Umbilical cord (tissue), 2 donors: ENCODE measurements at places on chromosomes 5 and 9. TPM values are rescaled to one million over a fixed set of nuclear protein-coding genes. Genes with fewer than 3 reads are reported as not detected.
A peak's percentile ranks its signal among the peaks of the same experiment; 100 is the strongest.

CCNH gene
- 124 TPM for total RNA-seq

CCDC192 gene
- total RNA-seq = not detected

- peak; percentile 65 for DNase-seq
Measured at GRCh38 chr9:100602342-100602801, 24.5 kb downstream of the CAVIN4 start.

GRCh38 chr5:91730026-91730425, 346.9 kb upstream of the ARRDC3 start:
- no peak for DNase-seq

PCDHGA3 gene
- 2.2 TPM for total RNA-seq

DNA sequence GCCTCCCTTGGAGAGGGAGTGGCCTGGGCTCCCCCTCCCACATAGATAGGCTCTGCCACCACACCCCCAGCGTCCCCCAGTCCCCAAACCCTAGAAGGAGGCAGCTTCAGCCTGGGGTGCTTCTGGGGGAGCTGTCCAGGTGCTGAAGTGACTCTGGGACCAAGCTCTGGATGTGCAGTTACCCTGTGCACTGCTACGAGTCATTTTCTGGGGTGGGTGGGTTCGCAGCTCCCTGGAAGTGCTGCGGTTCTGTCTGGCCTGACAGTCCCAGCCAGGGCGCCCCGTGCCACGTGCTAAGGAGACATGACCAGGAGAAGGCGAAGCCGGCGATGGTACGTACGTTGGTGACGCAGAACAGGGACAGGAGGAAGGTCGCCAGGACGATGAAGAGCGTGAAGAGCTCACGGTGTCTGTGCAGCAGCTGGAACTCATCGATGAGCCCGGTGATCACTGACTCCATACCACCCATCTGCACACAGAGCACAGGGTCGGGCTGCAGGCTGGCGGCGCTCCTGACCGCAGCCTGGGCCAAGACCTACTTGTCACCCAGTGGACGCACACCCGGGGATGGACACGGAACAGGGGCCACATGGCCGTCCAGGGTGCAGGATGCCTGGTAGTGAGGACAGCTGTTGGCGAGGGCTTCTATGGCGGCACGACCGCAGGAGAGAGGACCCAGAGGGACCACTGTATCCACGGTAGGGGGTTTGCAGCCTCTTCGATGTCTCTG, 35.7 kb downstream of the SLC6A3 start:
- DNase-seq = peak; percentile 18

DNM1 gene
- 36.4 TPM for total RNA-seq

GRCh38 chr9:134641173-134641989, at the start of gene COL5A1:
Gene COL5A1 (plus strand): TSS chr9:134641803. CDS start chr9:134642188, 385 bp downstream.
- peak; percentile 98 for DNase-seq

GRCh38 chr5:45440466-45440865, 255.7 kb downstream of the HCN1 start:
- DNase-seq = no peak

DNA sequence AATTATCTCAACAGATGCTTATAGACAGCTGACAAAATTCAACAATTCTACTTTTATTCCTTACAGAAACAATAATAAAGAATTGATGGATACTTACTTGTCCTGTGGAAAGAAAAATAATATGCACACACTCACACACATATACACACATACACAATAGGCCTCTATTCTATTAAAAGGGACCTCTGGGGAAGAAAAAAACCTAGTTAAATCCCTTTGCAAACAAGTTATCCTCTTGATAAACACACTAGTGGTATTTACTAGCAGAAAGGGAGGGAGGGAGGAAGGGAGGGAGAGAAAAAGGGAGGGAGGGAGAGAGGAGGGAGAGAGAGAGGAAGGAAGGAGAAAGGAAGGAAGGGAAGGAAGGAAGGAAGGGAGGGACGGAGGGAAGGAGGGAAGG, 486.4 kb downstream of the HINT1 start:
- DNase-seq = no peak

GRCh38 chr9:134171316-134172197, 7.2 kb upstream of the RNU6ATAC start:
- DNase-seq = peak; percentile 75

GRCh38 chr5:9851458-9851857, 221.3 kb upstream of the TAS2R1 start:
- peak; percentile 23 for DNase-seq

DNA sequence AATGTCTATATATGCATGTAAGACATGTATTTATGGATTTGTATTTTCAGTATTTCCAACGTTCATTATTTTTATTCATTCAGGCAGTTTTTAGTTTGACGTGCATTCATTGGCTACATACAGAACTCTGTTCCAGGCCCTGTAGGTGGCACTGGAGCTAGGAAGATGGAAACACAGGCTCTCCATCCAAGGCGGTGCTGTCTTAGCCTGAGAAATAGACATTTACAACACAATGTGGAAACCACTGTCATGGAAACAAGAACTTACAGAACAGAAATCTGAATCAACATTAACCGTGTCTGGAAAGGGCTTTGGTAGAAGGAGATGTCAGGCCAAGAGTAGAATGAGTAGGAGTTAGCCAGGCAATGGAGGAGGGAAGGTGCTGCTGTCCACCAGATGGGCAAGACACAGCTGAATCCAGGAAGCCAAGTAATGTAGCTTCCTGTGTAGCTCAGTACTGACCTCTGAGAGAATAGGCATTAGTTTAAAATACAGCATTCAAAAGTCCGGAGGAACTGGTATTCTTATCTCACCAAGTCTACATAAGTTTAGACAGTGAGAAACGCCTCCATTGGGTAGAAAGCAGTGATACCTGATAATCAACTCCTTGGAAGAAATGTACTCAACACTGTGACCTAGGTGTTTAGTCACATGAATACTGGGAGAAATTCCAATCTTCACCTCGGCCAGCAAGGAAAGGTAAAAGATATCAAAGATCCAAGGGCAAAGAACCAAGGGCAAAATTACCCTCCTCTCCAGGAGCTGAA, 388.6 kb upstream of the CDH6 start:
- peak; percentile 19 for DNase-seq

TNFSF8 gene
- total RNA-seq = 5.3 TPM

DNA sequence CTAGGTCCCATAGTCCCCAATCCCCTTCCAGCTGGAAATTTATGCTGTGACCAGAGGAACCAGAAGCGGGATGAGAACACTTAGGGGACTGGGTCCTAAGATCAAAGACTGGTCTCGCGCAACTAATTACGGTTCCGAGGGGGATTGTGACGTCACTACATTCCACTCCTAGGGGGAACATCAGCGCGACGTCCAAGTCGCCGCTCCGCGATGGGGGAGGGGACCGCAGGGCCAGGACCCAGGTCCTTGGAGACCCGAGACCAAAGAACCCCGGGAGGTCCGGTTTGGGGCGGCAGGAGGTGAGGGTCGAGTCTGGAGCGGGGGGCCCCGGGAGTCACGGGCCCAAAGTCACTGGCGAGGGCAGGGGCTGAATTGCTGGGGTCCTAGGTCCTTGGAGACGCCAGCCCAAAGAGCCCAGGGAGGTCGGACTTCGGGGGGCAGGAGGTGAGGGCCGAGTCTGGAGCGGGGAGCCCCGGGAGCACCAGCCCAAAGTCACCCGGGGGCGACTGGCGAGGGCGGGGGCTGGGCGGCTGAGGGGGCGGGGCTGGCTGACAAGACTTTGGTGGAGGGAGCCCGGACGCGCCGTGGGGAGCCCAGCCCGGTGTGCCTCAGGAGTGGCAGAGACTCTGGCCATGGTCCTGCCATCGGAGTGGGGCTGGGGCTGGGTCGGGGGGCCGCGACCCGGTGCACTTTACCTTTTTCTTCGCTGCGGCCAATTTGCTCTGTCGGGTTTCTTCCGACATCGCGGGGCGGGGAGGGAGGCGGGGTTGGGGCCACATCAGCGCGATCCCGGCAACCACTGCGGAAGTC, at the start of gene GOLGA2:
Gene GOLGA2 (minus strand): TSS at position 810 of the 810 bp plus-strand sequence. CDS start 31 bp downstream, at position 779.
- DNase-seq = peak; percentile 64

DNA sequence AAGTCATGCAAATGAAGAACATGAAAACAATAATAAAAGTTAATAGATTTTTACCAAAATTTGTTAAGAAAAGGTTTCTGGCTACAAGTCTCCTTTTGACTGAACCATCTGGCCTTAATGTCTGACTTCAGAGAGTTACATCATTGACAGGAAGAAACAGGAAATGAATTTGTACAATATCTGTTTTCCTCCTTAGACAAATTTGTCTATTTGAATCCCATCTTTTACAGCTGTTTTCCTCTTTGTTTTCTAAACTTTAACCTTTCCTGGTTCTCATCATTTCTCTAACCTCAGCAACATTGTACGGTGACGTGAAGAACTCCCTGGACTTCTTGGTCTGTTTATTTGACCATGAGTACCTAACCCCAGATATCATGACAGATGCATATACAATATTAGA, 567.5 kb upstream of the RIOK2 start:
- DNase-seq = no peak

CSF1R gene
- total RNA-seq = 48.9 TPM

GRCh38 chr5:150162142-150162513, 4.5 kb upstream of the CDX1 start:
- no peak for DNase-seq
